Right atrium auricular region (tissue), 2 donors: ENCODE measurements at places on chromosomes 4 and X.

DNA sequence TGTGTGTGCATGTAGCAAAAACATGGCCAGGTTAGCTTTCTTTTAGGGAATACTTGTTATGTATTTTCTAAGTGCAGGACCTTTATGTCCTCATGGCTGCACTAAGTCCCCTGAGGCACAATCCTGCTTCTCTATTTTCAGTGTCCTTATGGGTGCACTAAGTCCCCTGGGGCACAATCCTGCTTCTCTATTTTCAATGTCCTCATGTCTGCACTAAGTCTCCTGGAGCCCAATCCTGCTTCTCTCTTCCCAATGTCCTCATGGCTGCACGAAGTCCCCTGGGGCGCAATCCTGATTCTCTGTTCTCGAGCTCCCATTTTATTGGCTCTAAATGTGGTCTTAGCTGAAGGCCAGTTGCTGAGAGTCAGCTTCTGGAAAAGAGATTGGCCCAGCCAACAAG lies 49.7 kb upstream of the GPRIN3 start:
- H3K4me1 ChIP-seq: no peaks in the 10 kb centered on the region
- no peaks in the 10 kb centered on the region for H3K36me3 ChIP-seq
- H3K4me3 ChIP-seq: no peak overlapping the region
- no peaks in the 10 kb centered on the region for H3K27me3 ChIP-seq

DNA sequence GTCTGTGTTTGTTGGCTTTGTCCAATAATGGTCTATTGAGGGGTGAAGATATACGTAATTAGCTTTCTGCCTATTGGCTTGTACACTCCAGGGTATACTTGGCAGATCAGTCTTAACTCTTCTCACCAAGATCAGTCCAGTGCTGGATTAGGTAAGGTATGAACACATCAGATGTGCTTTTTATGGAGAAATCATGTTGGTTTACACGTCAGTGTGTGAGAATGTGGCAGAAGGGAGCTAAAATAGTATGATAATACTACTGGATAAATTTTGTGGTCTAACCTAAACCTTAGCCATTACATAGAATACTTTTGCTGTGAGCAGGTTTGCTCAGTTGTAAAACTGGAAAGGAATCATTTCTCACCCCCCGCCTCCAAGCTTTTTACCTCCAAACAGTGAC lies 4.2 kb downstream of the PDHA1 start:
- no peak overlapping the region for H3K27ac ChIP-seq
- DNase-seq: no peak
- no peaks in the 10 kb centered on the region for H3K4me1 ChIP-seq

GRCh38 chrX:151478058-151478457 lies 81.1 kb downstream of the VMA21 start:
- no peak overlapping the region for H3K27ac ChIP-seq
- no peak for DNase-seq
- no peak overlapping the region for H3K4me3 ChIP-seq
- H3K4me1 ChIP-seq: no peaks in the 10 kb centered on the region
- H3K27me3 ChIP-seq: no peaks in the 10 kb centered on the region

DNA sequence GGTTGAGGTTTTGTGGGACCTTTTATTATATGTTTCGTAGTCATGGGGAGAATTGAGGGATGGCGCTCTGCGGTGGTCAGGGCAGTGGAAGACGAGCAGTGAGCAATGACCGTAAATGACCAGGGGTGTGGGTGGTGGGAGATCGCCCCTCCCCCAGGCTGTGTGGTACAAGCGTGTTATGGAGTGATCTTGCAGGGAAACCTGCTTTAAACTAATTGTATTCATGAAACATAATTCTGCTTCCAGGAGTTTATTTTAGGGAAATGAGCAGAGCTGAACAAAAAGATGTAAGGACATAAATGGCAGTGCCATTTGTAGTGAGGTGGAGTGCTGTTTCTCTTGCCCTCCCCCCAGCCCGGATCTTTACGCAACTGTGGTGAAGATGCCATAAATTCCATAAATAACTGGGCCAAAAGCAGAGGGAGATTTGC lies 20.2 kb downstream of the GYG2 start:
- H3K27me3 ChIP-seq: no peaks in the 10 kb centered on the region
- H3K4me1 ChIP-seq: no peaks in the 10 kb centered on the region
- DNase-seq: no peak
- no peak overlapping the region for H3K4me3 ChIP-seq
- H3K27ac ChIP-seq: no peak overlapping the region
- H3K36me3 ChIP-seq: no peaks in the 10 kb centered on the region

GRCh38 chrX:103607364-103608305 lies at the start of gene TCEAL3:
TSS of gene TCEAL3 (plus strand) at chrX:103607963. CDS start at chrX:103609065, 1,102 bp downstream.
- peak within 1 kb of the TSS; percentile 91 for H3K27ac ChIP-seq
- no peak for DNase-seq
- H3K4me1 ChIP-seq: no peaks in the 10 kb centered on the region
- no peaks in the 10 kb centered on the region for H3K36me3 ChIP-seq
- no peaks in the 10 kb centered on the region for H3K27me3 ChIP-seq
- peak within 1 kb of the TSS; percentile 68 for H3K4me3 ChIP-seq

GRCh38 chr4:79163981-79164490 lies 161.8 kb downstream of the NAA11 start:
- H3K4me3 ChIP-seq: no peak overlapping the region
- no peaks in the 10 kb centered on the region for H3K36me3 ChIP-seq
- H3K4me1 ChIP-seq: no peaks in the 10 kb centered on the region
- no peak overlapping the region for H3K27ac ChIP-seq

- no peak overlapping the region for H3K27ac ChIP-seq
- H3K4me3 ChIP-seq: no peak overlapping the region
- H3K36me3 ChIP-seq: no peaks in the 10 kb centered on the region
- H3K4me1 ChIP-seq: no peaks in the 10 kb centered on the region
Measured at GRCh38 chrX:110448459-110448858, 89.8 kb downstream of the RTL9 start.

- peak overlapping the region; percentile 92 for H3K4me3 ChIP-seq
- H3K27me3 ChIP-seq: no peaks in the 10 kb centered on the region
- DNase-seq: peak; percentile 71
- H3K36me3 ChIP-seq: no peaks in the 10 kb centered on the region
- H3K4me1 ChIP-seq: no peaks in the 10 kb centered on the region
- peak overlapping the region; percentile 82 for H3K27ac ChIP-seq
Measured at GRCh38 chr4:102759831-102760644, 730 bp downstream of the MANBA start.

- no peak for DNase-seq
- H3K4me1 ChIP-seq: peaks cover 10% of the 10 kb centered on the region
- H3K27me3 ChIP-seq: no peaks in the 10 kb centered on the region
Measured at GRCh38 chrX:54807524-54808108, at the start of gene MAGED2. TSS of gene MAGED2 (plus strand) at chrX:54807745. CDS start at chrX:54809332, 1,587 bp downstream.

DNA sequence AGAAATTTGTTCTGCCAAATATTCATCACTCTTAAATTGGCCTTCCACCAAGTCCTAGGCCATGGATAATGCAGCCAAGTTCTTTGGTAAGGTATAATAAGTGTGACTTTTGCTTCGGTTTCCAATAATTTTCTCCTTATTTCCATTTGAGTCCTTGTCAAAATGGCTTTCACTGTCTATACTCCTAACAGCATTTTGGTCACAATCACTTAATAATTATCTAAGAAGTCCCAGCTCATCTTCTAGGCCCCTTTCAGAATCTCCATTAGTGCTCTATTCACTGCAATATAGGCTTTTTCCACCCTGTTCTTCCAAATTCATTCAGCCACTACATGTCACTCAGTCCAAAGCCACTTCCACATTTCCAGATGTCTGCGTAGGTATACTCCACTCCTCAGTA lies 51.0 kb upstream of the SPIN4 start:
- no peaks in the 10 kb centered on the region for H3K27me3 ChIP-seq
- no peak for DNase-seq
- H3K36me3 ChIP-seq: no peaks in the 10 kb centered on the region
- no peaks in the 10 kb centered on the region for H3K4me1 ChIP-seq
- no peak overlapping the region for H3K27ac ChIP-seq

DNA sequence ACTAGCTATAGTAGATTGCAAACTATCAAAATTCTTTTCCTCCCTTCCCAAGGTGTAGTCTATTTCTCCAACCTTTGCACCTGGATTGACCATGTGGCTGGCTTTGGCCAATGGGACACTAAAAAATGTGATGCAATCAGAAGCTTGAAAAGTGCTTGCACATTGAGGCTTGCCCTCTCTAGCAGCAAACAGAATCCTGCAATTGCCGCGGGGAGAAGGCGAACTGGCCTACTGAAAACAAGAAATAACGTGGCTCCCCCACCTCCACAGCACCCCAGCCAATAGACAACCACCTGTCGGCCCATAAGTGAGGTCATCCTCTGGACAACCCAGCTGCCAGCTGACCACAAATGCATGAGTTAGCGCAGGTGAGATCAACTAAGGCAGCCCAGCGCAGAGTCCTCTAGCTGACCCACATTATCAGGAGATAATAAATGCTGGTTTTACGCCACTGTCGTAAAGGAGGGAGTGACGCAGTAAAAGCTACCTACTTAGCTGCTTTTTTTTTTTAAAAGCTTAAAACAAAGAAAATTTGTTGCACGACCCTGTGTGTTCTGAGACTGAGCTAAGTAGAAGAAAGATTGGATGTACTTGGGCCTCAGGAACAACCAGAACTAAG lies 95.2 kb downstream of the GK start:
- no peaks in the 10 kb centered on the region for H3K27me3 ChIP-seq
- no peaks in the 10 kb centered on the region for H3K36me3 ChIP-seq
- no peak overlapping the region for H3K4me3 ChIP-seq
- H3K4me1 ChIP-seq: no peaks in the 10 kb centered on the region
- DNase-seq: no peak

- no peak overlapping the region for H3K4me3 ChIP-seq
- DNase-seq: no peak
- no peaks in the 10 kb centered on the region for H3K27me3 ChIP-seq
- no peak overlapping the region for H3K27ac ChIP-seq
Measured at GRCh38 chrX:20681683-20682082, 415.0 kb upstream of the RPS6KA3 start.

DNA sequence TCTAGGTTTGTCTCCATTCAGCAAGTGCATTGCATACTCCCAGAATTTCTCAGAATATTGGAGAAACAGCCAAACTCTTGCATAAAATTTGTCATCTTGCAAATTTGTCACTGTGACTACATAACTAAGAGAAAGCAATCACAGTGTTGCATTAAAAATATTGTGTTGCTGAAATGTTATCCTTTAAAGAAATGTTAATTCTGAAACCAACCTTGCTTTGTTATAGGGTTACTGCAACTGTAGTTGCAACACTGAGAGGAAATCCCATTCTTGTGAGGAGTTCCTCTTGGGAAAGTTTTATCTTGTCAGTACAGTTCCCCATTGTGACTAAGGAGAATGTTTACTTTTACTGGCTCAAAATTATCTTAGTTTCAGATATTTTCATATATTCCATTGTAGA lies 20.9 kb downstream of the CYBB start:
- no peak for DNase-seq
- no peak overlapping the region for H3K27ac ChIP-seq
- no peaks in the 10 kb centered on the region for H3K27me3 ChIP-seq
- no peaks in the 10 kb centered on the region for H3K4me1 ChIP-seq

DNA sequence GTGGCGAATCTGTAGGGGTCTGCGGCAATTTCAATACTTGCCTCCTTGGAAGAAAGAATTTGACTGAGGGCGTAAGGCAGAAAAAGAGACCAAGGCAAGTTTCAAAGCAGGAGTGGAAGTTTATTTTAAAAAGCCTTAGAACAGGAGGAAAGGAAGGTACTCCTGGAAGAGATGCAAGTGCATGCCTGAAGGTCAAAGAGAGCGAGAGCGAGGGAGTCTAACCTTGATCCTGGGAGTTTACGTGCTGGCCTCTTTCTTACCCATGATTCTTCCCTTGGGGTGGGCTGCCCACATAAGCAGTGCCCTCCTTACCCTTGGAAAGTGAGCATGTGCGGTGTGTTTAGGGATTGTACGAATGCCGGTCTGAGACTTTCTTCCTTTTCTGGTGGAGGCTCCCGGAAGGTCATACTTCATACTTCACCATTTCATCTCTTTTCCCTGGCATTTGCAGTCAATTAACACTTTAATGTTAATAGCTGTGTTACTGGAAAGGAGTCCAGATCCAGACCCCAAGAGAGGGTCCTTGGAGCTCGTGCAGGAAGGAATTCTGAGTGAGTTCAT lies 40.0 kb downstream of the ARSD start:
- H3K4me1 ChIP-seq: no peaks in the 10 kb centered on the region
- no peaks in the 10 kb centered on the region for H3K27me3 ChIP-seq
- no peaks in the 10 kb centered on the region for H3K36me3 ChIP-seq
- H3K4me3 ChIP-seq: peak overlapping the region; percentile 47
- no peak overlapping the region for H3K27ac ChIP-seq

- DNase-seq: peak; percentile 80
- peak overlapping the region; percentile 94 for H3K27ac ChIP-seq
- H3K4me1 ChIP-seq: peaks cover 59% of the 10 kb centered on the region
- H3K36me3 ChIP-seq: no peaks in the 10 kb centered on the region
Measured at GRCh38 chr4:139556724-139557555, 921 bp upstream of the SETD7 start.

GRCh38 chr4:105990933-105991332 lies 95.7 kb downstream of the NPNT start:
- peak; percentile 60 for DNase-seq
- no peaks in the 10 kb centered on the region for H3K36me3 ChIP-seq
- H3K4me1 ChIP-seq: no peaks in the 10 kb centered on the region
- H3K27me3 ChIP-seq: no peaks in the 10 kb centered on the region
- peak overlapping the region; percentile 67 for H3K27ac ChIP-seq

GRCh38 chrX:45872480-45872879 lies 671.8 kb upstream of the DIPK2B start:
- H3K4me1 ChIP-seq: no peaks in the 10 kb centered on the region
- no peak overlapping the region for H3K4me3 ChIP-seq
- no peaks in the 10 kb centered on the region for H3K36me3 ChIP-seq
- DNase-seq: no peak

GRCh38 chr4:112325530-112325929 lies 28.4 kb downstream of the ALPK1 start:
- no peaks in the 10 kb centered on the region for H3K36me3 ChIP-seq
- H3K4me3 ChIP-seq: no peak overlapping the region
- DNase-seq: no peak
- H3K27me3 ChIP-seq: no peaks in the 10 kb centered on the region

DNA sequence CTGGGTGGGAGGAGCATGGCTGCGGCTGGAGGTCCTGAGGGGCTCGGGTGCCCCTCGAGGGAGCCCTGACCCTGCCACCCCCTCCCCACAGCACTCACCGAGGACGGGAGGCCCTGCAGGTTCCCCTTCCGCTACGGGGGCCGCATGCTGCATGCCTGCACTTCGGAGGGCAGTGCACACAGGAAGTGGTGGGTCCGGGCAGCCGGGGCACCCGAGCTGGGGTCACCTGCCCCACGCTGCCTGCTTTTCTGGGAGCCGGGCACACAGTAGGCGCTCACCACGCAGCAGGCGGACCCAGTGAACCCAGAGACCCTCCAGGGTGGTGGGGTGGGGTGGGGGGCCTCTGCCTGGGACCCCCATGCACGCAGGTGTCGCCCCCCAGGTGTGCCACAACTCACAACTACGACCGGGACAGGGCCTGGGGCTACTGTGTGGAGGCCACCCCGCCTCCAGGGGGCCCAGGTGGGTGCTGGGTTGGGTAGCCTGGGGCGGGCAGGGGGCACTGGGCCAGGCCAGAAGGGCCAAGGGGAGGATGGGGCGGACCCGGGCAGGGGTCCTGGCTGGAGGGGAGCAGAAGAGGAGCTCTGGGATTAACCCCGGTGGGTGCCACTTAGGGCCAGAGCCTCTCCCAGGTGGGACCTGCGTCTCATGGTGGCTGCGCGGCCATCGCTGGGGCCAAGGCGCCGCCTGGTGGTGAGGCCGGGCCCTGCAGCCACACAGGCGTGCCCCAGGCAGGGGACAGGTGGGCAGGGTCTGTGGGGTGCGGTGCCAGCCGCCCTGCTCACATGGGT lies 1.4 kb downstream of the HGFAC start:
- H3K4me3 ChIP-seq: no peak overlapping the region
- DNase-seq: no peak
- H3K27me3 ChIP-seq: no peaks in the 10 kb centered on the region
- H3K4me1 ChIP-seq: no peaks in the 10 kb centered on the region
- H3K36me3 ChIP-seq: no peaks in the 10 kb centered on the region
- H3K27ac ChIP-seq: no peak overlapping the region
